ENCODE measurements at places on chromosomes 12 and 14.
A peak's percentile ranks its signal among the peaks of the same experiment; 100 is the strongest.

GRCh38 chr12:8912914-8913313, 1.4 kb upstream of the PHC1 start:
- DNase-seq: peak; percentile 33

- DNase-seq: no peak
Observed at GRCh38 chr12:11577658-11578260, 71.7 kb upstream of the ETV6 start.

GRCh38 chr14:94953541-94954260, 183.8 kb upstream of the GSC start:
- DNase-seq: no peak

- DNase-seq: no peak
Observed at GRCh38 chr12:6528539-6529235, 5.6 kb upstream of the GAPDH start.

- DNase-seq: no peak
Observed at GRCh38 chr12:92695056-92695455, 7.7 kb upstream of the PLEKHG7 start.

- peak; percentile 34 for DNase-seq
Observed at GRCh38 chr12:12017798-12018197, 52.9 kb upstream of the BCL2L14 start.

DNA sequence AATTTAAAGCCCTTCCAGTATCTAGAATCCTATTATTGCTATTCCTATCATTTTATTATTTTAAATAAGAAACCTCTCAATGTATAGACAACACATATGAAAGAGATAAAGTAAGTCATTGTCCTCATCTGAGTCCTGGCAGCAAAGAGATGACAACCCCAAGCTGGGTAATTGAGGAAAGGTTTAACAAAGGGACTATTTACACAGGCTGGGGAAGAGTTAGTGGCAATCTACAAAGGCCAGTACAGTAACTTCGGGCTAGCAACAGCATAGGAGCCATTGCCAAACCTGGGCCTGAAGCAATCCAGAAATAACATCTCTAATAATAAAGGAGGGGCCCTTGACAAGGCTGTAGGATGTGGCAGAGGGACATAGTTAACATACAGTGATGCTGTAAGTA, 11.2 kb downstream of the PDE6H start:
- no peak for DNase-seq

DNA sequence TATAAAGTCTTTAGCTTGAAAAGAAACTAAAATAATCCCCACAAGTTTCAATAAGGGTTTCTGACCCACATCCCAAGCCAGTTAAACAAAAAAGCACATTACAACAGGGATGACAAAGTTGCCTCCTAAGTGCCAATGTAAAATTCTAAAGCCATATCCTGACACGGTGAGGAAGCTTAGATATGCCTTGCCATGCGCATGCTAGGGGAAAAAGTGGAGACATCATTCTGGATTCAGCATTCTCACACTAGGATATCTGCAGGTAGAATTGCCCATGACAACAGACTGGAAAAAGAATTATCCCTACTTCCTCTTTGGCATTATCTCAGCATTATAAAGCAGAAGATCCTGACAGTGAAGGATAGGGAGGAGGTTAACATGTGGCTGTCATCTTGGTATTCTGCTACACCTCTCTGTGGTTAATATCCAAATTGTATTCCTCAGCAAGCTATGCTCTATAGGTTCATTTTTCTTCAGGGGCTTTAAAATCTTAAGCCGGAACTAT, 4.9 kb downstream of the DUSP6 start:
- DNase-seq: no peak

GRCh38 chr12:13038491-13039161, 5.6 kb upstream of the FAM234B start:
- no peak for DNase-seq

DNA sequence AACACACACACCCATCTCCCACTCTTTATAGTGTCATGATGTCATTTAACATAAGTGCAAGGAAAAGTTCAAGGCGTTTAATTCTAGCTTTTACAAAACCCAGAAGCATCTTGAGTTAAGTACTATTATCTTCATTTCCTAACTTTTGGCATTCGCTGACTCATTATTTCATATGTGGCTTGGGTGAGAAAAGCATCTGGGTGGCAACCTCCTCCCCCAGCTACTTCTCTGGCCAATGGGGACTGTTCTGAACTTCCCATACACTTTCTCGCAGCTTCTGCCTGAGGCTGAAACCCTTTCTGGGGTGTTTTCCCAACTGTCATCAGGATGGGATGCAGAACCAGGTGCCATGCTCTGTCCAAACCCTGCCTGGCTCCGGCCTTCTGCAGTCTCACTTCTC, 2.8 kb upstream of the MARK3 start:
- DNase-seq: no peak

DNA sequence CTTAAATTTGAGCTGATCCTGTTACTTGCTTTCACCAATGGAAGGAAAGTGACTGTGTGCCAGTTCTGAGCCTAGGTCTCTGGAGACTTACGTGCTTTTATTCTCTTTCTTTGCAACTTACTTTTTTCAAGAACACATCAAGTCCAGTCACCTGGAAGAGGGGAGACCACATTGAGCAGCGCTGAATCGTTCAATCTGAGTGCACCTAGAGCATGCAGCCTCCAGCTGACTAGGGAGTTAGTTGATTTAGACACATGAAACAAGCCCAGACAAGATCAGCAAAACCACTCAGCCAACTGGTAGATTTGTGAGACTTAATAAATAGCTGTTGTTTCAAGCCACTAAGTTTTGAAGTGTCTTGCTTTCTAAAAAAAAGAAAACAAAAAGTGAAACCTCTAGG, 1014.8 kb upstream of the FBXO33 start:
- no peak for DNase-seq

- no peak for DNase-seq
Observed at GRCh38 chr12:24743941-24744793, 204.7 kb downstream of the BCAT1 start.

DNA sequence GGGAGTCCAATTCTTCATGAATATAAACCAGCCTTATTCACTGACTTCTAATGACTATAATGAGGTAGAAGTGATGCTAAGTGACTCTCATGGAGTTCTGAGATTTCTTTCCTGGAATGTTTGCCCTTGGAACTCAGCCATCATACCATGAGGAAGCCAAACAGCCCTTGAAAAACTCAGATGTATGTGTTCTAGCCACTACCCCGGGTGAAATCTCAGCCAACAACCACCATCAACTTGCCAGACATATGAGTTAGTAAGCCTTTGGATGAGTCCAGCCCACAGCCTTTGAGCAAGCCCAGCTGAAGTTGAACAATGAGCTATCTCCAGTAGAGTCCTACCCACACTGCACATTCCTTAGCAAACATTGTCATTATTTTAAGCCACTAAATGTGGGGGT, 149.5 kb downstream of the SLC6A15 start:
- no peak for DNase-seq

GRCh38 chr14:38158468-38158867, 49.2 kb upstream of the SSTR1 start:
- DNase-seq: no peak

GRCh38 chr14:78873581-78873980, 703.4 kb downstream of the NRXN3 start:
- no peak for DNase-seq
